ENCODE measurements at places on chromosomes 1 and 21.

GRCh38 chr1:210321131-210321530 lies 7.6 kb upstream of the HHAT start:
- DNase-seq, result no peak

DNA sequence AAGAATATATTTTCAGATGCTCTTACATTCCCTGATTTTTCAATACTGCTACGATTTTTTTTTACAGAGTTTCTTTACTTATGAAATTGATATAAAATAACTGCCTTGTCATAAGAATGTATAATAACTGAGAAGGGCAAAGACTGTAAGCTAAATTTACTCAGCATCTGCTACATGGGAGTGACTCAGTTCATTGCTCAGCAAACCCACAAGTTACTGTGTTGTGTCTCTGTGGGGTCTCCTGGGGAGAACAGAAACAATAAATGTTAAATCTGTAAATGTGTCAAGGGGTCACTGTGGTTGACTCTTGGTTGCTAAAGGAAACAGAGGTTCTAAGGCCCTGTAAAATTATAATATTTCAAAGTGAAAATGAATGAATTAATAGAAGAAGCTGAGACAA lies 210.3 kb upstream of the CACYBP start:
- no peak for DNase-seq

DNA sequence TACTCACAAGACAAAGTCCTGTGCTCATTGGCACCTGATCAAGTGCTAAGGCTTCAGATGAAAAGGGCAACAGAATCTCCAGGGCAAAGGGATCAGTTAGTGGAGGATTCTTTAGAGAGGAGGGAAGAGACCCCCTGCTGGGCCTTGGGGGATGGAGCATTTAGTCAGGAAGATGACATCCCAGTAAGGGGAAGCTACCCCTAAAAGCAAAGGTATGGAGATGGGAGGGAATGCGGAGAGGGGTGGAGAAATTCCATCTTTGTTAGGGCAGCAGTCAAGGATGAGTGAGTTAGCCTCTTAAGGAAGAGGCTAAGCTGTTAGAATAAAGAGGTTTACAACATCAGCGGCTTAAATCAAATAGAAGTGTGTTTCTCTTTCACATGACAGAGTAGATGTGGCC lies 67.4 kb downstream of the ST6GALNAC3 start:
- DNase-seq, result no peak

- no peak for DNase-seq
These were observed 14.5 kb upstream of the NRIP1 start for GRCh38 chr21:15079269-15079668.

DNA sequence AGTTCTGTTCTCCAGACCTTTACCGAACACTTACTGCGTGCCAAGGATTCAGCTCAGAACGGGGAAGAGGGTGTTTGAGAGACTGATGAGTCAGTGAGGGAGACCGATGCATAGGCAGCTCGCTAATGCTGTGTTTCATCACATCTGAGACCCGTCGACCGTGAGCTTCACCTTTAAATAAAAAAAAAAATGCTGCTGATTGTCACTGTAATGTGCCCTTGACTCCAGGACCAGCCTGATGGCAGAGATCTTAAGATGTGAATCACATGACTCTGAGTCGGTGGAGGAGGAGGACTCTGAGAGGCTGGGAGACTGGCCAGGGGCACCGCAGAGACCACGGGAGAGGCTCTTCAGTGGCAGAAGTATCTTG lies 28.8 kb downstream of the SPSB1 start:
- no peak for DNase-seq

DNA sequence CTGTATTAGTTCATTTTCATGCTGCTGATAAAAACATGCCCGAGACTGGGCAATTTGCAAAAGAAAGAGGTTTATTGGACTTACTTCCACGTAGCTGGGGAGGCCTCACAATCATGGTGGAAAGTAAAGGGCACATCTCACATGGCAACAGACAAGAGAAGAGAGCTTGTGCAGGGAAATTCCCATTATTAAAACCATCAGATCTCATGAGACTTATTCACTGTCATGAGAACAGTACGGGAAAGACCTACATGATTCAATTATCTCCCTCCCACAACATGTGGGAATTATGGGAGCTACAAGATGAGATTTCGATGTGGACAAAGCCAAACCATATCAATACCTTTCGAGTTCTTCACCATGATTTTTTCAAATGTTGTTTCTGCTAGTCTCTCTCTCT lies 3.7 kb upstream of the CHRM3 start:
- no peak for DNase-seq
